Head of caudate nucleus (tissue), 42 donors: ENCODE measurements at places on chromosomes 4 and X.

GRCh38 chrX:136112286-136112685 lies 35.0 kb upstream of the FHL1 start:
- DNase-seq: no peak

- DNase-seq: no peak
These were observed 676.9 kb downstream of the SMARCA1 start for GRCh38 chrX:128846385-128846784.

- DNase-seq: no peak
These were observed 776 bp downstream of the PABPC4L start for GRCh38 chr4:134200811-134201215.

DNA sequence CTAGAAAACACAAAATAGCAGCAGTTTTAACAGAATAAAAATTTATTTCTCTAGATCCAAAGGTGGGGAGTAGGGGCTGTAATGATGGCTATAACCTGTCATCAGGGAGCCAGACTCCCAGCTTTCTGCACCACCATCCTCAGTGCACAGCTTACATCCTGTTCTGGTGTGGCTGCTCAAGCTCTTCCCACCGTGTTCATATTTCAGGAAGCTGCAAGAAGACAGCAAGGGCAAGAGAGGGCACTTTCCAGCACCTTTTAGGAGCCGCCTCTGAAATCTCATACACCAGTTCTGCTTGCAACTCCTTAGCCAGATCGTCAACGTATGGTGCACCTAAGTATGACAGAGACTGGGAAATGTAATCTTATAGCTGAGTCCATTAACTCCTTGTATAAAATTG lies 253.7 kb downstream of the CENPC start:
- no peak for DNase-seq

DNA sequence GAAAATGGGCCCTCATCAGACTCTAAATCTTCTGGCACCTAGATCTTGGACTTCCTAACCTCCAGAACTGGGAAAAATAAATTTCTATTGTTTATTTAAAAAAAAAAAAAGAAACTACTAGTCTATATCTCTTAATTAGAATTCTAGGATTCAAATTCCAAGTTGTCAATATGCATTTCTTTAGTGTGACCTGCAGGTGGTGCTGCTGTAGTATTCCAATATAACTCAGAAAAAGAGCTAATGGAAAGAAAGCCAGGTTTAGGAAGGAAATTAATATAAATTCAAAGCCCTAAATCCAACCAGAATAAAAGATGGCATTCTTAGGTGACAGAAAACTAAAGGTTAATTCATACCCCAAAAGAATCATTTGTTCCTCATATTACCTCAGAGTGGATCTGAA lies 80.0 kb upstream of the NALF2 start:
- DNase-seq: no peak

GRCh38 chrX:12170755-12171154 lies 32.5 kb downstream of the FRMPD4 start:
- no peak for DNase-seq

DNA sequence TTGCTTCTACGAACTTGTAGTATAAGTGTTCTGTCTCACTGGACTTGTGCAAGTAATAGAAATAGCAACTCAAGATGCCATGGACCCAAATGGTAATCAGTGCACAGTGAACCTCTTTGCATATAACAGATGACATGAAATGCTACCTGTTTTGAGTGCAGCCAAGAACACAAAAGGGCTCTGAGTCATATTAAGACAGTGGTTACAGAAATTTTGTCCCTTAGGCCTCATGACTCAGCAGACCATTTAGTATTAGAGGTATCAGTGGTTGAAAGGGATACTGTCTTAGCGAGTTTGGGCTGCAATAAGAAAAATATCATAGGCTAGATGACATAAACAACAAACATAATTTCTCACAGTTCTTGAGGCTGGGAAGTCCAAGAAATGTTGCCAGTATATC lies 502.9 kb upstream of the PCDH10 start:
- DNase-seq: no peak

- no peak for DNase-seq
These were observed 32.1 kb upstream of the VEGFD start for GRCh38 chrX:15416133-15416993.

DNA sequence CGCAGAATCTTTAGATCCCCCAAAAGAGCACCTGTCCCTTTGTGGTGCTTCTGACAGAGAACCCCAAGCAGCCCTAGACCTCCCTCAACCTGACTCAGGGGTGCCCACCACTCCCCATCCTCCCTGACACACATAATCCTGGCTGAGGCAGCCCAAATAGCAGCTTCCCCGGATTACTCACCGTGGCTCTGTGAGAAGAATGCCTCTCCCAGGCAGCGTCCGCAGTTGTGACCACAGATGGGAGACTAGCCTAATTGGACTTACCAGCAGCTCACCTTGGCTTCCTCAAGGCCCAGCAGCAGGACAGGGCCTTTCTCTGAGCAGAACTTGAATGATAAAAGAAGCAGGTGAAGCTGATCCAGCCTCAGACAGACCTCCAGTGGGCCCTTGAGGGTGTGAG lies 10.3 kb upstream of the ODAPH start:
- no peak for DNase-seq

GRCh38 chr4:165343353-165344191 lies 16.1 kb downstream of the MSMO1 start:
- peak; percentile 29 for DNase-seq

DNA sequence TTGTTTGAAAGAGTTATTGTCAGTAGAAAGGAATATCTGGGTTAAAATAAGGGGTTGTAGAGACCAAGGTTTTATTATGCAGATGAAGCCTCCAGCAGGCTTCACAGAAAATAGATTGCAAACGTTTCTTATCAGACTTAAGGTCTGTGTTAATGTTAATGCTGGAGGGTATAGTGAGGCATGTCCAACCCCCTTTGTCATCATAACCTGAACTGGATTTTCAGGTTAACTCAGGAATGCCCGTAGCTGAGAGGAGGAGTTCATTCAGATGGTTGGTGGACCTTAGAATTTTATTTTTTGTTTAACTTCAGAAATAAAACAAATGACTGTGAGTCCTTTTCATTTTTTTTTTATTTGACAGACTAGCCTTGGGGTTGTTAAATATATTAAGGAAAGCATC lies 354.1 kb downstream of the GPM6A start:
- no peak for DNase-seq

- DNase-seq: no peak
These were observed 5.3 kb upstream of the KIAA1210 start for GRCh38 chrX:119132961-119133360.

DNA sequence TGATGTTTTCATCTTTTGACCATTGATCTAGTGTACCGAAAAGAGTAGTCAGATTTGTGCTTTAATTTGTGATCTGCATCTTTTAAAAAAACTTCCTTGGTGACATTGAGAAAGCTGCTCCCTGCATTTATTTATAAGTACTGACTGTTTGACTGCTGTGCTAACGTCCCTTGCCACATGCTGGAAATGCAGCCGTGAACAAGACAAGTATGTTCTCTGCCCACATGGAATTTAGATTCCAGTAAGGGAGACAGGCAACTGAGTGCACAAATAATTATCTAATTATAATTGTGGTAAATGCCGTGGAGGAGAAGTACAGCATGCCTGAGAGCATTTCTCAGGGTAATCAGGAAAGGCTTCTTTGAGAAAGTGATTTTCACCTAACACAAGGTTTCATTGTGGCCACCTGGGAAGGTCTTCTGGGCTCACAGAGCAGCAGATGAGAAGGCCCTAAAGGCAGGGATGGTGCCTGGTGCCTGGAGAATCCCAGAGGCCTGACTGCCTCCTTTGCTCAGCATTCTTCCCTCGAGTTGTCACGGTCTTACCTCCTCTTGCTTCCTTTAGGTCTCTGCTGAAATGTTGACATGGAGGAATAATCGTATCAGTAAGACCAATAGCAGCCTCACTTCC lies 55.8 kb downstream of the PTTG2 start:
- no peak for DNase-seq

- no peak for DNase-seq
These were observed 5.7 kb downstream of the GPRIN3 start for GRCh38 chr4:89301902-89302301.

- DNase-seq: no peak
These were observed 71.3 kb downstream of the NFKB1 start for GRCh38 chr4:102572452-102572851.

DNA sequence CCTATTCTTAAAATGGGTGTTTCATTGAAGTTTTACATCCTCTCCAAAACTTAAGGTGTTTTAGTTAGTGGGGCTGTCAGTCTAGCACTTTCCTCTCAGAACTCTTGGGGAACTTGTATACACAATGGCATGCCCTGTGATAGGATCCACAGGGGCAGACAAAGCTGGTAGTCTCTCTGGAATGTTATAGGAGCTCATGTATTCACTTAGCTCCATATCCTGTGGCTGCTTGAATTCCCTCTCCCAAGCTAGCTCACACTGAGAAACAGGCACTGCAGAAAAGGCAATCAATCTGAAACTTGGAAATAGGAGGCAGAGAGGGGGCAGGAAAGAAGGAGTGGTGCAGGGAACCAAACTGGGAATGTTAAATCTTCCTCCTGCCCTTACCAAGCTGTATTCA lies 26.3 kb upstream of the ARMCX2 start:
- no peak for DNase-seq

- no peak for DNase-seq
These were observed 68.7 kb upstream of the ADAD1 start for GRCh38 chr4:122309988-122310626.

- no peak for DNase-seq
These were observed 295.8 kb downstream of the MAGEB5 start for GRCh38 chrX:26511589-26512363.

DNA sequence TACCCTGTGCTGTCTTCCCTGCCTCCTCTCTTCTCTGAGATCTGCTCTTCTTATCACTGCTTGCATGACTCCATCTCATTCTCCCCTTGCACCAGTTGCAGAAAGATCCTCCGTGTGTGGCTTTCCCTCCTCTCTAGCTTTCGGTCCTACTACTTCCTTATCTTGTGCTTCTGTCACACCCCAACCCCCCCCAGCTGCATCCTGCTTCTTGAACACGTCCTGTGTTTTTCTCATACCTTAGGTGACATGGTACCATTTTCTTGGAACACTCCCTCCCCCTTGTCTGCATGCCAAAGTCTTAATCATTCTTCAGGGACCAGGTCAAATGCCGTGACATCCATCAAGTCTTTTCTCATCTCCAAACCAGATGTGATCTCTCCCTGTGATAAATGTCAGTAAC lies 46.4 kb downstream of the FHL1 start:
- DNase-seq: no peak

DNA sequence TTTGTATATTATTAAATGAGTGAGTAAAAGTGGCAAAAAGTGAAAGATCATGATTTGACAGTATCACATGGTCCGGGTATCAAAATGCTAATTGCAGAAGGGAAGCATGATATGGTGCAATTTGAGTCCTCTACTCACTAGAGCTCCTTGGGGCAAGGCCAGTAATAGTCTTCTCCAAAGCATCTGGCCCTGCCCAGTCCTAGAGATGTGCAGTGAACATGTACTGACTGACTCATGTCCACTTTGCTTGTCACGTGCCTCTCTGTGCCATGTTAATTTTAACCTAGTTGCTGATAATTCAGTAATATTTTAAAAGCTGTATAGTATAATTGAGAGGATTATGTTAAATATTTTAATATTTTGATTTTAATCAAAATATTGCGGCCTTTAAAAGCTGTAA lies 54.6 kb upstream of the TENM3 start:
- DNase-seq: no peak

GRCh38 chrX:112819008-112819640 lies 21.5 kb downstream of the AMOT start:
- no peak for DNase-seq

DNA sequence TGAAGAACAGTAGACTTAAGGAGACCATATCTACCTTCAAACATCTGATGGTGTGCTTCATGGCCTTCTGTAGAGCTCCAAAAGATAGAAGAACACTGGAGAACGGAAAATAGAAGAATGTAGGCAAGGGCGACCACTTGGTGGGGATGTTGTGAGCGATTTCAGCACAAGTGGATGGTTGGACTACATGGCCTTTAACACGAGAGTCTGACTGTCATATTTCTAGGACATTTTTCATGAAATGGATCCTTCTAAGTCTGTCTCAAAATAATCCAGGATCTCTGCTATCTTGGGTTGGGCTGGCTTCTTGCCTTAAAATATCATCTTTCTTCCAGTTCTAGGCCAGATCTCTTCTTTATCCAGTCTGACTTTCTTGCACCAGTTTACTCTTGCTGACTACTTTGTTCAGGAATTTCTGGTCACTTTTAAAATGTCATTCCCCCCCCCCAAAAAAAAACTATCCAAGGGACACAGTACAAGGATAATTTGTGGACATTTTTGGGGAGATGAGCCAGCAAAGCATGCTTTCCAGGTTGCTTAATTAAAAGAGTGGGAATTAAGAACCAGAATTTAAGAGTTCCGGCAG lies 1.2 kb upstream of the MID1IP1 start:
- peak; percentile 34 for DNase-seq

DNA sequence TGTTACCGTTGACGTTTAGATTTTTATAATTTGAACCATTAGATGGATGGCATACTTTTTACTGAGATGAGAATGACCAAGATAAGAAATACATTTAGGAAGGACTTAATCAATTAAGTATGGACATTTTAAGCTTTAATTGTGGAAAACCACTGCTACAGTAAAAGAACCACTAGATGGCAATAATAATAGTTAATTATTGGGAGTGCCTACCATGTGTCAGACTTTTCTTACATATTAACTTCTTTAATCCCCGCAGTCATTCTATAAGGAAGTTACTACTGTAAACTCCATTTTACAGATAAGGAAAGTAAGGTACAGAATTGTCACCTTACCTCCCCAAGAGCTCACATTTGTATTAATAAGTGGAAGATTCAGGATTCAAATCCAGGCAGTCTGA lies 48.5 kb upstream of the MYOZ2 start:
- no peak for DNase-seq

DNA sequence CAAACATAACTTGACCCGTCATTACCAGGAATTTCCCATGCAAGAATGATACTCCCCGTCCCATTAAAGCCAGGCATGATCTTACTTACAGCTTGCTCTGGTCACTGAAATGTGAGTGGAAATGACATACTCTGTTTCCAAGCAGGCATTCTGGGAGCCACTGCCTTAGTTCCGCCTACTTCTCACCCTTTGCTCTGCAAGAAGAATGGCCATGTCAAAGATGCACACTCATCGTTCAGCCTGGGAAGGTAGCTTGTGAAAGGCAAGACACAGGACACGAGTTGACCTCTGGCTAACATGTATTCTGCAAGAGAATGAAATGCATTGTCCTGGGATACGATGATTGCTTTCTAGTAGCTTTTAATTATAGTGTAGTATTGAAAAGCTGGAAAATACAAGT lies 1144.4 kb downstream of the NLGN4X start:
- no peak for DNase-seq

DNA sequence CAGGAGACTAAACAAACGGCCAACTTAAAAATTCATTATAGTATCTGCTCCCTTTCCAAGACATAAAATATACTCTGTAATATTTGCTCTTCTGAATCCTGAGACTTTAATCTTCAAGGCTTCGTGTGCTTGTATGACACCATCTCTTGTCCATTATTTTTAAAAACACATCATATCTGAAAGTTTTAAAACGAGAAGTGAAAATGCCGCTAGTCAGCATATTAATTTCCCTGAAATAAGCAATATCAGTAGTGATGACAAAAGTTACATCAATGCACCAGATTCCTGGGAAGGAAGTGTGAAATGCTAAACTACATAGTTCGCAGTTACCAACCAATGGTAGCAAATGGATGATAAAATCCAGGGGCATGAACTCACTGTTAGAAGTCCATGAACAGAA lies 66.8 kb upstream of the EXOC1L start:
- DNase-seq: no peak

GRCh38 chr4:33323393-33323792 lies 2603.2 kb downstream of the PCDH7 start:
- DNase-seq: no peak
